ENCODE measurements at places on chromosomes 7 and 10.
A peak's percentile ranks its signal among the peaks of the same experiment; 100 is the strongest.

DNA sequence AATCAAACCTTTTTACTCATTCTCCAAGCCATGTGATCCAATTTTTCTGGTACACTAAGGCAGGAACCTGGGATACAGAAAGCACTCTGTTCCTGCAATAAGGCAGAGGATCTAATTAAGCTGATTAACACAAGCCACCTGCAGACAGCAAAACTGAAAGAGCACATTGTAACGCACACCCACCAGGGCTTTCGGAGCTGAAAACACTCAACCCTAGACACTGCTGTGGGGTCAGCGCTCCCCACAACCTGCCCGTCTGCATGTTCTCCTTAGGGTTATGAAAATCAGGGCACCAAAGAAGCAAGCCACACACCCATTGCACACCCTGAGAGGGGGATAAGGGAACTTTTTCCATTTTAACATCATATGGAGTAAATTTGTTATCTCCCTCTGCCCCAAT is 1022.2 kb upstream of the LRRTM3 start:
- no peak for DNase-seq

- no peak for DNase-seq
These were observed 646.9 kb downstream of the SORCS3 start for GRCh38 chr10:105288026-105288425.

- DNase-seq = no peak
These were observed 541.0 kb upstream of the ADARB2 start for GRCh38 chr10:2278363-2278762.

- DNase-seq = no peak
These were observed 134.0 kb upstream of the TCF7L2 start for GRCh38 chr10:112816033-112816430.

GRCh38 chr10:12418725-12419261 is 69.4 kb downstream of the CAMK1D start:
- no peak for DNase-seq

DNA sequence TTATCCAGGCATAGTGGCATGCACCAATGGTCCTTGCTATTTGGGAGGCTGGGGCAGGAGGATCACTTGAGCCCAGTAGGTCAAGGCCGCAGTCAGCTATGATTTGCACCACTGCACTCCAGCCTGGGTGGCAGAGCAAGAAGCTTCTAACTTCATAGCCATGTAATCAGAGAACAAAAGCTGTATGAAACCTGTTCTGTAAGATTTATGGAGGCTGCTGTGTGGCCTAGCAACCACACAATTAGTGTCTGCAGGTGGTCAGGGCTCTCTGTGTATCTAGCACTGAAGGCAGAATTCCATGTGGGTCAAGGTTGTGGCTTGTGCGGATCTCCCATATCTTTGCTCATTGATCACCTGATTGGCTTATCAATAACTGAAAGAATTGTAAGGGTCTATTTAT is 221.5 kb upstream of the FOXK1 start:
- DNase-seq = no peak

DNA sequence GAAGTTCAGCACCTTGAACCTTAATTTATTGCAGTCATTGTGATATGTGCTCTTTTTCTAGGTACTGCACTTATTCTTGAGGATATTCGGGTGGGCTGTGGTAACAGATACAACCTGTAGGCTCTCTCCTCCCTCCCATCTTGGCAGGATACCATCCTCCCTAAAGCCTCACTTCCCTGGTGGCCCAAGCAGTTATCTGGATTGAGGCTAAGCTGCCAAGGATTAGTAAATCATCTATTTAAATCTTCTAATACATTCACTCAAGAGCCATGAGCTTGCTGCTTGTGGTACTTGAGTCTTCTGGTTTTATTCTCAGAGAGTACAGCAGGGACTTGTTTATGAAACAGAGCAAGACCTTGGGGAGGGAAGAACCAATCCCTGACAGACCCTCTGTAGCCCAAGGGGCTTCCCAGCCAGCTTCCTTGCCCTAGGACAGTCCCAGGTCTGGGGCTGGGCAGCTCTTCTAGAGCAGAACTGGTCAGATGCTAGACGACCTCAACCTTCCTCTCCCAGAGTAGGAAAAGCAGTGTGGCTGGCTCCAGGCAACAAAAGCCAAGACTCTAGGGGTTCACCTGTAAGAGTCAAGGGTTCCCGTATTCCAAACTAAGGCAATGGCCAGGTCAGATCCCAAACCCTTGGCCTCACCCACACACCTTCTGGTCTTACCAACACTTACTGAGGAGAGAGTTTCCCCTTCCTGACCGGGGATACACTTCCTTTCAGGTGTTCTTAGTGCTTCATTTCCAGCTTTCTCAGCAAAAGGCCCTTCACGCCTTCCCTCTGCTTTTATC is 21.3 kb downstream of the WNT8B start:
- DNase-seq = no peak

DNA sequence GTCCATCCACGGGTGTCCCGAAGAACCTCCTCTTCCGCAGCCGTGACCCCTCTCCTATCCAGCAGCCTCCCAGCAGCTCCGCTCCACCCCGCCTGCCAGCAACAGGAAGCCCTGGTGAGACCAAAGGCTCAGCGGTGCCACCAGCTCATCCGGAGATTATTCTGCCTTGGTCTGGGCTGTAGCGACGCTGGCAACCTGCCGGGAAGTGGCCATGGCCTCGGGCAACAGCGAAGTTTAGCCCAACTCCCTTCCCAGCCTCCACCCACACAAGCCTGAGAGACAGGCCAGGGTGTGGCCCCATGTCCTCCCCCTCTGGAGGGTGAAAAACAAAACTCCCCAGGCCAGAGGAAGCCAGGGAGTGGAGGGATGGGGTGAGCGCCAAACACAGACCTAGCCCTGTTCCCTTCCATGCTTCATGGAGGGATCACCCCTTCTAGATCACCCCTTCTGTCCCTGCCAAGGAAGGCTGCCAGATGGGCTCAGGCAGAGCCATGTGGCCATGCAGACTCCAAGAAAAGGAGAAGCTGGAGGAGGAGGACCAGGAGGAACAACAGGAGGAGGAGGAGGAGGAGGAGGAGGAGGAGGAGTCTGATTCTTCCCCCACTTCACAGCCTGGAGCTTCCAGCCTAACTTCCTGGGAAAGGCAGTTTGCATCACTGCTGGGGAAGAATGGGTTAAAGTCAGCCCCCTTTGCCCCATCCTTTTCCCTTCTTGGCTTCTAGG is 918 bp downstream of the CALHM2 start:
- DNase-seq = peak; percentile 42

GRCh38 chr10:42926843-42927242 is 144.2 kb downstream of the BMS1 start:
- DNase-seq = peak; percentile 31

GRCh38 chr10:132637477-132638129 is 100.0 kb downstream of the INPP5A start:
- peak; percentile 79 for DNase-seq

GRCh38 chr10:80324086-80324485 is 32.5 kb downstream of the DYDC1 start:
- peak; percentile 31 for DNase-seq

- no peak for DNase-seq
These were observed 57.5 kb downstream of the CTBP2 start for GRCh38 chr10:125102821-125103220.

DNA sequence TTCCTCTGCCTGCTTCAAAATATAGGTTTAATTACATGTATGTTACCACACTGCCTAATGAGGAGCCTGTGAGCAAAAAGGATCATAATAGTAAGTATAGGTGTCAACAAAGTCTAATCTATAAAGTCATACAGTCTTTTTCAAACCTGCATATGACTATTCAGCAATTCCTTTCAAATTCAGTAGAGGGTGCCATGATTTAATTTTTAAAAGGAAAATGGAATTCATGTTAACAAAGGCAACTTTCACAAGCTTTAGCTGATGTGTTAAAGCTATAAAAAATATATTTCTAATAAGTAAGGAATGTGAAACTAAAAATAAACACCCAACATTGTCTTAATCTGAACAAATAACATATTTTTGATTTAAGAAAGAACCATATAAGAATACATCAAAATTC is 52.1 kb downstream of the MPP7 start:
- peak; percentile 47 for DNase-seq

- no peak for DNase-seq
These were observed 29.5 kb downstream of the CHCHD3 start for GRCh38 chr7:133052401-133052756.
